ENCODE measurements at places on chromosomes 5 and 9.

DNA sequence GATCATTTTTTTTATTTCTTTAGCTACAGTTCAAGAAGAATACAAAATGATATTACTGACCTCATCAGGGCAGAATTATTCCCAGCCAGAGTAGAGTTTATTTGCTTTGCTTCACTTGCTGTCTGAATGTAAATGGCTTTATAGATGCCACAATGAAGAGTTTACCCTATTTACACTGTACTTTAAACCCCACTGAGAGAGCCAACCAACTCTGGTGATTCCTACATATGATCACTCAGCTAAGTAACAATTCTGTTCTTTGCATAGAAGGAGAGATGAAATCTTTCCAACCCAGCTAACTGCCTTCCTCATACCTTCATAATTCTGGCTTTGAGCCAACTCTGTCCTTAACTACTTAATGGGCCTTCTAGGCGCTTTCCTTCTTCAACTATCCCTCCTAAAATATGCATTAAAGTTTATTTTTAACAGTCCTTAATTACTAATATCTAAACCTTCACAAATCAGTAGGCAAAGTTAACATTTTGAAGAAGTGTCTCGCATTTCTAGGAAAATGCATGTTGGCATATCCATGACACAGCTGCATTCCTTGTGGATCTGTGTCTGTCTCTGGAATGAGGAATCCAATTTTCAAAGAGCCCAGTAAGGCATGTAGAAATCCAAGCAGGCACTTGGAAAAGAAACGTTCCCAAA is 284.8 kb upstream of the GRAMD2B start:
- no peak for DNase-seq

DNA sequence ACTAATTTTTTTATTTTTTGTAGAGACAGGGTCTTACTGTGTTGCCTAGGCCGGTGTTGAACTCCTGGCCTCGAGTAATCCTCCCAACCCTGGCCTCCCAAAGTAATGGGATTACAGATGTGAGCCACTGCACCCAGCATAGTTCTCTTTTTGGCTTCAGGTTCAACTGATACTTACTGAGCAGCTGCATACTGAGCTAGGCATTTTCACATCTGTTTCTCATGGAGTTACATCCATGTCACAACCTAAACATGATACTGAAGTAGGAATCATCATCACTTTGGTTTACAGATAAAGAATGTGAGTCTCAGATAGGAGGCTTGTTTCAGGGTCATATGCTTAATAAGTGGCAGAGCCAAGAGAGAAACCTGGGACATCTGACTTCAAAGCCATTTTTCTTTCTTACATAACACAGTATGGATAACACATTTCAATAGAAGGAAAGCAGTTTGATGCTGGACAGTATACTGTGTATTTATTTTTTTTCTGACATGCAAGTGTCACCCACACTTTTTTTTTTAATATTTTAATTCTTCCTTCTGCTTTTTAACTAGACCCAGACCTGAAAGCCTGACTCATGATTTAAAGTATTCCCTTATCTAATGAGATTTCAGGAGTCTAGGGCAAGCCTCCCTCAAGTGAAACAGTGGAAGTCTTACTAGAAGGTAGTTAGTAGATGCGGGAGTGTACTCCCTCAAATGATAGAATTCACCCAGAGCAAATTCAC is 90.8 kb downstream of the HACD4 start:
- DNase-seq, result no peak

DNA sequence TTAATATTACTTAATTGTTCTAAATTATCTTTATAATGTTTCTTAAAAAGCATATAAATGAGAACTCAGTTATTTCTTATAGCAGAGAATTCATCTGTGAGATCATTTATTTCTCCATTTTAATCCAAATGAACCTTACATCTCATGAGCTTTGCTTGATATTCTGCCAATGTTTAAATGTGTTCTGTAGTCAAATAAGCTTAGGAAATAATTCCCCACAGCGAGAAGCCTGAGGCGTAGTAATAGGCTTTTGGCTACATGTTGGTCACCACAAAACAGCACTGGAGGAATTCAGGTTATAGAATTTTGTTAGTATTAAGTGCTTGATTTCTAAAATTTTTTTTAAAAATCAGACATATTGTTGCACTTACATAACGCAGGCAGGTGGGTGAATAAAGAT is 585.3 kb upstream of the RORB start:
- DNase-seq, result no peak

DNA sequence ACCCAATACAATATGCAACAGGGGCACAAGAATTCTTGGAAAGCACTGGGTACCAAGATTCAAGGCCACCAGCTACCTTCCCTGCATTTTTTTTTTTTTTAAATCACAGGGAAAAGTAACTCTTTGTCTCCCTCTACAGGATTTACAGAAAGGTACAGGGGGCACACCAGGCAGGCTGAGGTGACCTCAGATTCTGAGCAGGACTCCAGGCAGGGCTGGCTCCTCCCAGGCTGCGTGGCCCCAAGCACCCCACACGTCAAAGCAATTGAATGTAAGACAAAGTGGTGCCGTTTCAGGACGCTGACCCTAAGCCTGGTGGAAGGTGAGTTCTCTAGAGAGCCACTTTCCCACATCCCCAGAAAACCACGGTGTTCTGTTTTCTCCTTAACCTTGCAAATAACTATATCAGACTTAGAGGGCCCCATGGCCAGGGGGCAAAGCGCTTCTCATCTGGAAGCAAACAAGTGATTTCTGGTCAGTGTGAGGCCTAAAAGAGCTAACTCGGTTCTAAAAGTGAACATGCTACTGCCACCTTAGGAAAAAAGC is 222.6 kb downstream of the ROR2 start:
- DNase-seq, result no peak

DNA sequence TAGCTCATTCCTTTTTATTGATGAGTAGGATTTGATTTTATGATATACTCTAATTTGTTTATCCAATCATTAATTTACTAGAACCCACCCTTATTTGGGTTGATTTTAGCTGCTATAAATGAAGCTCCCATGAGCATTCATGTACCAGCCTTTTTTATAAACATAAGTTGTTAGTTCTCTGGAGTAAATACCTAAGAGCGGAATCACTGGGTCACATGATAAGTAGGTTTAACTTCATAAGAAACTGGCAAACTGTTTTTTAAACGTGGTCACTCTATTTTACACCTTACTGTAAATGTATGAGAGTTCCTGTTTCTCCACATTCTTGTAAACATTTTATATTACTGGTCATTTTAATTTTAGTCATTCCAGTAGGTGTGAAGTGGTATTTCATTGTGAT is 364.6 kb downstream of the NPR3 start:
- DNase-seq, result no peak

- no peak for DNase-seq
These were observed 244.6 kb downstream of the DMRT2 start for GRCh38 chr9:1294641-1295258.

- no peak for DNase-seq
These were observed 39.7 kb upstream of the ZNF622 start for GRCh38 chr5:16505140-16505891.

DNA sequence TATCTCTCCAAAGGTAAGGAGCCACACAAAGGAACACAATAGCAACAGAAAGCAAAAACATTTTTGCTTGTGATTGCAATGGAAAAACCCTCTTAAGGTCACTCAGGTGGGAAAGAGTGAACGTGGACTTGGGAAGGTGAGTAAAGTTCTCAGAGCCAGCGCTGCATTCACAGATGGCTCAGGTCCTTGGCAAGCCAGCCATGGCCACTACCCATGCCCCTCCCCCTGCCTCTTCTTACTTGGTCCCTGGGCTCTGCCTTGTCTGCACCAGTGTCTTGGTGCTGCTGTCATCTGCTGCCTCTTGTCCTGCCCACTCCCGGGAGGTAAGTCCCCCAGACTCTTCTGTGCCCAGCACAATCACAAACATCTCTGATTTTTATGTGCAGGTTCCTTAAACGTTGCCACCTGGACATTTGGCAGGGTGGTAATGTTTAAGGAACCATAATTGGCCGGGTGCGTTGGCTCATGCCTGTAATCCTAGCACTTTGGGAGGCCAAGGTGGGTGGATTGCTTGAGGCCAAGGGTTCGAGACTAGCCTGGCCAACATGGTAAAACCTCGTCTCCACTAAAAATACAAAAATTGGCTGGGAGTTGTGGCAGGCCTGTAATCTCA is 74.6 kb downstream of the FEM1C start:
- no peak for DNase-seq

Data from activated CD8-positive, alpha-beta memory T cell treated with anti-CD3 and anti-CD28 coated beads for 48 hours (primary cell).